ENCODE measurements at places on chromosomes 3 and 15. TPM values are rescaled to one million over a fixed set of nuclear protein-coding genes. Genes with fewer than 3 reads are reported as not detected.

Gene RASL12
- total RNA-seq = 7.7 TPM

Gene COPS2
- total RNA-seq = 89.5 TPM

Gene CLRN1
- not detected for total RNA-seq

Gene FAM98B
- 51.1 TPM for total RNA-seq

Gene KBTBD12
- not detected for total RNA-seq

Gene CERS3
- 1.3 TPM for total RNA-seq

DNA sequence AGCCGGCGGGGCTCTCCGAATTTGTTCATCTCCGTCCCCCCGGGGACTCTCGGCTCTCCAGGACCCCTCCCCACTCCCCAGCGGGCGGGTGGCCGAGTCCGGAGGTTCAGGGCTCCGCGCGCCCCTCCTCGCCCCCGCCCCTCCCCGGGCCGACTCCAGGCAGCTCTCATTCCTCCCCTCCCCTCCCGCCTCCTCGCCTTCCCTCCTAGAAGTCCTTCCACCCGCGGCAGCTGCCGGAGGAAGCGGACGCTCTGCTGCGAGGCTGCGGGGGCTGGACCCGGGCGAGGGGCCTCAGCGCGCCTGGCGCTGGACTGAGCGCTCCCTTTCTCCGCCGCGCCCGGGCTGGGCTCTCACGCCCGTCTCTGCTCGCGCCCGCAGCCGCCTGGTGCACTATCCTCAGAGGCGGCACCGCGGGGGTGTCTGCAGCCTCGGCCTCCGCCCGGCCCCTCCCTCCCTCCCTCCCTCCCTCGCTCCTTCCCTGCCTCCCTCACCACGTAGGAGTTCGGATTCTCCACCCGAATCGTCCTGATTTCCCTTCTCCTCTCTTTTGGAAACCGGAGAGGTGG is at the start of gene ROBO2:
TSS of gene ROBO2 (plus strand) at position 494 of the 566 bp plus-strand sequence. CDS start 687 bp downstream, outside the sequence.
- H3K4me1 ChIP-seq = peaks cover 5% of the 10 kb centered on the region
- H3K27me3 ChIP-seq = peaks cover 5% of the 10 kb centered on the region
- no peaks in the 10 kb centered on the region for H3K36me3 ChIP-seq
- DNase-seq = peak; percentile 80
- H3K4me3 ChIP-seq = peak within 1 kb of the TSS; percentile 84

GRCh38 chr15:45522328-45523165 is at the start of gene SLC30A4:
Gene SLC30A4 (minus strand): TSS chr15:45522755. CDS start chr15:45522354, 401 bp downstream.
- H3K4me3 ChIP-seq = peak within 1 kb of the TSS; percentile 71
- peaks cover 39% of the 10 kb centered on the region for H3K27me3 ChIP-seq
- no peak within 1 kb of the TSS for H3K27ac ChIP-seq
- peak; percentile 59 for DNase-seq
- H3K36me3 ChIP-seq = no peaks in the 10 kb centered on the region

DNA sequence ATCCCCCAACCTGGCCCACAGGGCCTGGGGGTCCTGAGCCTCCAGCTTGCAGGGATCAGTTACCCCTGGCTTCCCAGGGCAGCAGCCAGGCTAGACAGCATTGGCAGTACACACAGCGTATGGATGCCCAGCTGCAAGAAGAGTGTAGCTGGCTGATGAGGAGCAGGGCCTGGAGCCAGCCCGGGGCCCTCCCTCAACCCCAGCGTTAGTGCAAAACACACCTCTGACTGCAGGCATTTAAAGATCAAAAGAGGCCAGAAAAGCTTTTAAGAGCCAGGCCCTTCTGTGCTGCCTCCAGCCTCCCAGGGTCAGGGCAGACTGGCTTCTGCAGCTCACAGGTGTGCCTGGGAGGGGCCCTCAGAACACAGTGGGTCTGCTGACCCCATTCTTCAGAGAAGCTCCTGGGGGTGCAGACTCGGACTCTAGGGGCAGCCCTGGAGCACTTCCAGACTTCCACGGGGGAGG is 110.6 kb downstream of the ETFA start:
- no peak for DNase-seq
- H3K4me1 ChIP-seq = no peaks in the 10 kb centered on the region
- H3K36me3 ChIP-seq = no peaks in the 10 kb centered on the region
- no peaks in the 10 kb centered on the region for H3K27me3 ChIP-seq

GRCh38 chr15:94924057-94924456 is 692.7 kb downstream of the MCTP2 start:
- H3K27me3 ChIP-seq = no peaks in the 10 kb centered on the region
- no peak overlapping the region for H3K4me3 ChIP-seq
- no peaks in the 10 kb centered on the region for H3K36me3 ChIP-seq
- no peak overlapping the region for H3K27ac ChIP-seq
- no peaks in the 10 kb centered on the region for H3K4me1 ChIP-seq

DNA sequence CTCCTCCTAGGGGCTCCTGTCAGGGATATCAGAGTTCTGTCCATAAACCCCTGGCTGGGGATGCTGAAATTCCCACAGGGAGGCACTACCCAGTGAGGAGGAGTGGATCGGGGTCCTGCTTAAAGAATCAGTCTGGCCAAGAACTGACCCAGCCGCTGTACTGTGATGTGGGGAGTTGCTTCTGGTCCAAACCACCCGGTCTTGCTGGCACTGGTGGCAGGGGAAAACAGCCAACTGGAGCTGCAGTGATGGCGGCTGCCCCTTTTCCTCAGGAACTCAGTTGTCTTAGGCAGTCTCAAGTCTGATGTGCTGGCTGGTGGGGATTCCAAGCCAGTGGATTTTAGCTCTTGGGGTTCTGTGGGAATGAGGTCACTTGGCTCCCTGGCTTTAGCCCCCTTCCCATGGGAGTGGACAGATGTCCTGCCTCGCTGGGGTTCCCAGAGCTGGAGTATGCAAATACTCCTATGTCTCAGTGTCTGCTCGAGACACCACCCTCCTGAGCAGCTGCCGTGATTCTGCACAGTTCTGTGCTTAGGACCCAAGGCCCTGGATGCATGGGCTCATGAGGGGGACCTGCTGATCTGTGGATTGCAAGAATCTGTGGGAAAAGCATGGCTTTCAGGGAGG is 97.1 kb downstream of the SLC25A26 start:
- H3K36me3 ChIP-seq = peaks cover 2% of the 10 kb centered on the region
- H3K27ac ChIP-seq = no peak overlapping the region
- H3K4me1 ChIP-seq = peaks cover 4% of the 10 kb centered on the region
- H3K4me3 ChIP-seq = no peak overlapping the region

DNA sequence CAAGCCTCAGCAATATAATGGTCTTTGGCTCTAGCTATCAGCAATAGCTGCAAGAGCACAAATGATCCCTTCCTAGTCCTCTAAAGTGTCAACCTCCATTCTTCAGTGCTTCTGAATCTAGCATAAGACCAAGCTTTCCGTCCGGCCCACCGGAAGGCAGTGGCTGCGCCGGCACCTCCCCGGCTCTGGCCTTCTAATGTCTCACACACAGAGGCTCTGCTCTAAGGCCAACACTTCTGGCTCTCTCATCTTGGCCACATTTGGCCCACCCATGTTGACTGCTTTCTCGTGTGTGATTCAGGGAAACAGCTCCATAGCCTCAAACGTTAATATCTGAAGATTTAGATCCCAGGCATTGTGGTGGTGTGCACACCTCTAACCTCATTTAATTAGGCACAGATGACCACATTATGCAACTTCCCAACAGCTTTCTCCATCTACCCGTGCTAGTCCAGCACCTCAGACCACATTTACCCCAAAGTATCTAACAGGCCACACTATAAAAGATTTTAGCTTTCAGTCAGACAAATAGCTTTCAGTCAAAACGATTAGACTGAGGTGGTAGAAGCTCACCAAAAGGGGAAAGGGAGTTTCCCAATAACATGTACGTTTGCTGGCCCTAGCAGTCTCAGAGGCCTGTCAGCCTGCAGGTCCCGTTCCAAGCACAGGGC is 19.3 kb downstream of the SLC51A start:
- H3K4me3 ChIP-seq = no peak overlapping the region
- no peaks in the 10 kb centered on the region for H3K27me3 ChIP-seq
- no peaks in the 10 kb centered on the region for H3K4me1 ChIP-seq
- peaks cover 3% of the 10 kb centered on the region for H3K36me3 ChIP-seq

- no peak overlapping the region for H3K27ac ChIP-seq
- no peak overlapping the region for H3K4me3 ChIP-seq
- no peaks in the 10 kb centered on the region for H3K4me1 ChIP-seq
Measured at GRCh38 chr15:39279311-39279710, 301.6 kb upstream of the THBS1 start.

GRCh38 chr15:71810256-71811035 is at the start of gene NR2E3:
Gene NR2E3 (plus strand): TSS chr15:71810554. CDS start chr15:71810744, 190 bp downstream.
- H3K27me3 ChIP-seq = no peaks in the 10 kb centered on the region
- peaks cover 7% of the 10 kb centered on the region for H3K4me1 ChIP-seq
- H3K4me3 ChIP-seq = no peak within 1 kb of the TSS
- no peak for DNase-seq
- no peak within 1 kb of the TSS for H3K27ac ChIP-seq

DNA sequence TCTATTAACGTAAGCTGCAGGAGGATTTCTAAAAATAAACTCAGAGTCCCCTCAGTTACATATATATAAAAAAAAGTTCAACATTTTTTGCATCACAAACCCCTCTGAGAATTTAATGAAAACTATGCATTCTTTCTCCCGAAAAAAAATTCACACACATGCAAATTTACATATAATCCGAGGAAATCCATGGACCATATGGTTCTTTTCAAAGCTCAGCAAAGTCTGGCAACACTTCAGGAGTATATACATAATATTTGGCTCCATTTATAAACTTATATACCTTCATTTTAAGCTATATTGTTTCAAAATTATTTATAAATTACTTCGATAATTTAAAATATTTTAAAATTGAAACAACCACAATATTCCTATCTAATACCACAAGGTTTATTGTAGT is 140.7 kb upstream of the PLXND1 start:
- no peak for DNase-seq
- H3K4me3 ChIP-seq = no peak overlapping the region
- no peak overlapping the region for H3K27ac ChIP-seq
- H3K36me3 ChIP-seq = 0 out of 3 replicates have a peak, but pooled peaks cover under 1% of the 10 kb centered on the region

GRCh38 chr3:119600732-119601131 is 3.0 kb downstream of the PLA1A start:
- H3K27me3 ChIP-seq = no peaks in the 10 kb centered on the region
- H3K4me3 ChIP-seq = no peak overlapping the region
- peak; percentile 82 for DNase-seq
- H3K36me3 ChIP-seq = no peaks in the 10 kb centered on the region

DNA sequence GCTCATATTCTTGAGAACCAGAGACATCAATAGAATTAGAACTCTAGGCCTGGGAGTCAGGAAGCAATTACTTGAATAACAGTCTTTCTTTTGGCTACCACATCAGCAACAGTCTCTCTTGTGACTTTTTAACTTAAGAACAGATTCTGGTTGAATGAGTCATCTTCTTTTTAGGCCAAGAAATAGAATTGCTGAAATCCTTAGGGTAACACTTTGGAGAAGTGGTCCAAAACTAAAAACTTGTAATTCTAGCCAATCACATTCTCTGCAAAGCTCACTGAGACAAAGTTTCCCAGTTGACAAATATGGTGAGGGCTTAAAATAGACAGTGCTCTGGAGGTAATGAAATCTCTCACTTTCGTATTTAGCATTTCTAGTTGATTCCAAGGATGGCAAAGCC is 238.0 kb downstream of the SHOX2 start:
- H3K4me3 ChIP-seq = no peak overlapping the region
- H3K4me1 ChIP-seq = no peaks in the 10 kb centered on the region
- H3K27ac ChIP-seq = no peak overlapping the region

DNA sequence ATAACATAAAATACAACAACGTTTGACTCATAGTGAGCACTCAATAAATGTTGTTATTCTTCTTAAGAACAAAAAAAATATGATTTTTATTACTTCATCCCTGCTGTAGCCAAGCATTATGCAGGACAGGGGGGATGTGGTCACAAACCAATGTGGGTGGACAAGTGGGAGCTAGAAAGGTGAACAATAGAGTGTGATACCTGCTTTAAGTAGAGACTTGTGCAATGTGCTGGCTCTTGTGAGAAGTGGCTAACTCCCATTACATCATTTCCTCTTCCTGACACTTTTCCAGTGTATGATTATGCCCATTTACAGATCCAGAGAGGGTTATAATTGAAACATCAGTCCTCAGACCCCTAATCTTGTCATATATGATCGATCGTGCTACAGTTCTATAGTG is 193.6 kb downstream of the UBE2E2 start:
- H3K27me3 ChIP-seq = no peaks in the 10 kb centered on the region
- DNase-seq = no peak
- H3K27ac ChIP-seq = no peak overlapping the region
- no peak overlapping the region for H3K4me3 ChIP-seq

DNA sequence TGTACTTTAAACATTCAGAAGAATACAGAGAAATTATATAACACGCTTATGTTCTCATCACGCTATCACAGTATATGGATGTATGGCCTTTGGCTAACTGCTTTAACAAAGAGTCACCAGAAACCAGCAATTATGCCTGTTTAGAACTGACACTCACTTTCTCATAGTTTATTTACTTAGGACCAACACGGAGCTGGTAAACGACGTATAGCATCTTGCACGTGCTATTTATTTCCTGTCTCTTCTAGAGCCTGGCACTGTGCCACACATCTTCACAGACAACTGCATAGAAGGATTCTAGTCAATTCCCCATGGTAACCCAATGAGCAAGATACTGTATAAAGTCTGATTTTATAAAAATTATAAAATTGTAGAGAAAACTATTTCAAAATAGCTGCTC is 43.6 kb downstream of the TBC1D2B start:
- no peaks in the 10 kb centered on the region for H3K27me3 ChIP-seq
- H3K27ac ChIP-seq = no peak overlapping the region
- peaks cover 3% of the 10 kb centered on the region for H3K36me3 ChIP-seq
- DNase-seq = no peak

GRCh38 chr15:51855612-51856011 is 26.2 kb downstream of the TMOD3 start:
- no peak overlapping the region for H3K4me3 ChIP-seq
- DNase-seq = no peak
- no peaks in the 10 kb centered on the region for H3K27me3 ChIP-seq
- H3K36me3 ChIP-seq = no peaks in the 10 kb centered on the region

DNA sequence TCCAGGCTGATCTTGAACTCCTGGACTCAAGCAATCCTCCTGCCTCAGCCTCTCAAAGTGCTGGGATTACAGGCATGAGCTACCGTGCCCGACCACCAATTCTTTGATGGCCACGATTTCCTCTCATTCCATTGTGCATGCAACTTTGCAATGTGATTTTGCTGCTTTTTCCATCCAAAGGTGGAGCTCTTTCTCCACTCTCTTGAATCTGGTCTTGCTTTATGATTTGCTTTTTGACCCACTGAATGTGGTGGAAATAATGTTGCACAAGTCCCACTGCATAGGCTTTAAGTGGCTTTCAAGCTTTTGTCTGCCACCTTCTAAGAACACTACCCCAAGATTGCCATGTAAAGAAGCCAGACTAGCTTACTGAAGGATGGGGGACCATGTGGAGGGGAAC is 10.6 kb downstream of the RPS27L start:
- no peak overlapping the region for H3K27ac ChIP-seq
- H3K36me3 ChIP-seq = peaks cover 19% of the 10 kb centered on the region
- H3K4me3 ChIP-seq = no peak overlapping the region
- H3K4me1 ChIP-seq = no peaks in the 10 kb centered on the region
- no peaks in the 10 kb centered on the region for H3K27me3 ChIP-seq

GRCh38 chr3:1600700-1601418 is 497.8 kb upstream of the CNTN4 start:
- DNase-seq = no peak
- no peaks in the 10 kb centered on the region for H3K36me3 ChIP-seq
- no peaks in the 10 kb centered on the region for H3K4me1 ChIP-seq
- H3K4me3 ChIP-seq = no peak overlapping the region
- H3K27me3 ChIP-seq = no peaks in the 10 kb centered on the region

GRCh38 chr3:127720161-127720823 is 47.5 kb downstream of the ABTB1 start:
- H3K36me3 ChIP-seq = peaks cover 7% of the 10 kb centered on the region
- H3K27ac ChIP-seq = no peak overlapping the region
- no peak overlapping the region for H3K4me3 ChIP-seq
- no peaks in the 10 kb centered on the region for H3K27me3 ChIP-seq
- DNase-seq = no peak

- no peak overlapping the region for H3K27ac ChIP-seq
- peaks cover 5% of the 10 kb centered on the region for H3K4me1 ChIP-seq
- DNase-seq = no peak
- peaks cover 33% of the 10 kb centered on the region for H3K36me3 ChIP-seq
Measured at GRCh38 chr3:14415501-14415900, 13.1 kb downstream of the SLC6A6 start.
